ENCODE measurements at places on chromosomes 2 and 18. TPM values are rescaled to one million over a fixed set of nuclear protein-coding genes. Genes with fewer than 3 reads are reported as not detected.

RASGRP3 gene
- total RNA-seq: 5.9 TPM

KLHL14 gene
- not detected for total RNA-seq

NT5C1B gene
- not detected for total RNA-seq

TMEM37 gene
- not detected for total RNA-seq

CHST10 gene
- total RNA-seq: 11.0 TPM

C2orf66 gene
- not detected for total RNA-seq

ELOA2 gene
- not detected for total RNA-seq

CERKL gene
- not detected for total RNA-seq

ANKRD44 gene
- 29.2 TPM for total RNA-seq

MARCHF4 gene
- total RNA-seq: 0.57 TPM

SERPINB11 gene
- not detected for total RNA-seq

UGT1A10 gene
- total RNA-seq: 0.41 TPM

STARD6 gene
- not detected for total RNA-seq
